ENCODE measurements at places on chromosomes 12 and 14. TPM values are rescaled to one million over a fixed set of nuclear protein-coding genes. Genes with fewer than 3 reads are reported as not detected.

Gene KRT85
- not detected for total RNA-seq

Gene FAM181A
- total RNA-seq: not detected

Gene PLEKHH1
- total RNA-seq: 0.75 TPM

Gene ANKRD13A
- 48.6 TPM for total RNA-seq

DNA sequence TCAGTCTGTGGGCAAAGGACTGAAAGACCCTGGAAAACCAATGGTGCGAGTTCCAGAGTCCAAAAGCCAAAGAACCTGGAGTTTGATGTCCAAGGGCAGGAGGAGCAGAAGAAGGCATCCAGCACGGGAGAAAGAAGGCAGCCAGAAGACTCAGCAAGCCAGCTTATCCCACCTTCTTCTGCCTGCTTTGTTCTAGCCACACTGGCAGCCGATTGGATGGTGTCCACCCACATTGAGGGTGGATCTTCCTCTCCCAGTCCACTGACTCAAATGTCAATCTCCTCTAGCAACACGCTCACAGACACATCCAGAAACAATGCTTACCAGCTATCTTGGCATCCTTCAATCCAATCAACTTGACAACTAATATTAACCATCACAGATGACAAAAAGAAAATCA is 57.2 kb upstream of the CAPRIN2 start:
- DNase-seq: no peak

GRCh38 chr14:40911141-40911540 is 695.5 kb upstream of the LRFN5 start:
- peak; percentile 11 for DNase-seq

DNA sequence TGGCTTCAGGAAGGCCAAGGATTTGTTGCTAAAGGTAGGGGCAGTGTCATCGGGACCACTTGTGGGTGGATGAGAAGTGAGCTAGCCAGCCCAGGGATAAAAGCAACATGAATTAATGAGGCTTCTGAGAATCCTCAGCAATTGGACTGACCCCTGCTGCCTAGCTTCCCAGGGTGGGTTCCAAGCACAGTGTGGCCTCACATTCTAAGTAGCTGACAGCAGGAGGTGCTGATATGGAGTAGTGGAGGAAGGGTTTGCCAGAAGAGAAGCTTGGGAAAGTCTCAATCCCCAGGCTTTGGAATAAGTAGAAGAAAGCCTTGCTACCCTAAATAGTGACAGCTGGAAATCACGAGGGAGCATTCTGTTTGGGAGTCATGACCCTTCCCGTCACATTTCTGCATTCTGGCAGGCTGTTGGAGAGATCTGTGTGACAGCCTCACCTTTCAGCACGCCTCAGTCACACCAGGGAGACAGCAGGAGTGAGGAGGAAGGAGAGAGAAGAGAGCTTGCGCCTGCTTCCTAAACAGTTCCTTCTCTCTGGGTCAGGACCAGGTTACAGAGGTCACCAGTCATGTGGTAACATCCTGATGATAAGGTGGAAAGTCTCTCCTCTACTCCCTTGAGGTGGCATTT is 31.2 kb downstream of the DACT1 start:
- DNase-seq: no peak

GRCh38 chr14:67820428-67820971 is 921 bp downstream of the RAD51B start:
- DNase-seq: peak; percentile 38

GRCh38 chr12:112823582-112824149 is 32.1 kb downstream of the RPH3A start:
- DNase-seq: no peak

DNA sequence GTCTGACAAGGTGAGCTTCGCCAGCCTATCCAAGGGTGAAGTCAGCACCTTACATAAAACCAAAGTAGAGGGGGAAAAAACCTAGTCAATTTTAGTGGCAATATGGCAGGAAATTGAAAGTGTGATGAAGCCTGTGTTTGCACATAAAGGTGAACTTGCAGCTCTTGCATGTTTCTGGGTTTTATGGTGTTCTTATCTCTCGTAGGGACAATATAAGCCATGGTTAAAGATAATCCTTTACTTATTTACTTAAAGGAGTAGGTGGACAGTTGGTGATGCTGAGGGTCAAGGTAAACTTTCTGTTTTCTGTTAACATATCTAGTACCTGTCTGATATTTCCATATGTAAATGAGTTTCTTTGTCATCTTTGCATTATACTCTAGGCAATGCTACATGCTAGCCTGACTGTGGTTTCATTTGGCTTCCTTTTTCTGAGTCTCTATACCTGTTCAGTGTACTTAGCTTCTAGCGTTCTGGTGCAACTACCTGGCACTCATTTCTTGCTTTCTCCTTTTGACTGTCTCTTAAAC is 32.8 kb downstream of the CCDC91 start:
- DNase-seq: no peak

DNA sequence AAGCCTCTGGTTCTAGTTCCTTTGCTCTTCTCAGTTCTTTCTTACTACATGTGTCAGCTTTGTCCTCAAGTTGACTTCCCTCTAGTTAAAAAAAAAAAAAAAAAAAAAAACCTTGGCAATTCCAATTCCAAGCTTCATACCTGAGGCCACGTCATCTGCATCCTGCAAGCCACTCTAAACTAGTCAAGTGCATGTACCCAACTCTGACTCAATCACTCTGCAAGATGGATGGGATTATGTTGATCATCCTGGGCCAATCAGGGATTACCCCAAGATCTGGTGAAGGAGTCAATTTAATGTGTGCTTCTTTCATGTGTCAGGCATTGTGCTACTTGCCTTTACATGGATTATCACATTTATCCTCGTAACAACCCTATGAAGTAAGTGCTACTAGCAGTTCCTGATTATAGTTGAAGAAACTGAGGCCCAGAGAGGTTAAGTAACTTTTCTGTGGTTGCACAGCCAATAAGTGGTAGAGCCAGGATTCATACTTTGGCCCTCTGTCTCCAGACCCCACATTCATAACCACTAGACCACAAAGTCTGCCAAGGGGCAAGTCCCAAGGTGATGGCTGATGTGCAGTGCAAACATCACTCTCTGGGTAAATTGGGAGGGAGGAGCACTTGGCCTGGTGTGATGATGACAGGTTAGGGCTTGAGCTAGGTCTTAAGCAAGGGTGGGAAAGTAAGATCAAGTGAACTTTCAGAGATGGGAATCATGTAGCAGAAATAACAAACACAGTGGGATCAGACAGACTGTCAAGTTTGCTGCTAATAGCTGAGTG is 17.3 kb upstream of the CCND2 start:
- DNase-seq: no peak

GRCh38 chr12:20549108-20549719 is 145.9 kb upstream of the SLCO1C1 start:
- peak; percentile 82 for DNase-seq

All from muscle of leg (tissue), 16 donors.